Aorta (tissue), 5 donors: ENCODE measurements at places on chromosomes 3 and 15.

- DNase-seq = no peak
Observed at GRCh38 chr3:167671878-167672427, 18.2 kb upstream of the WDR49 start.

GRCh38 chr15:101057841-101058407 is 138.8 kb downstream of the LRRK1 start:
- DNase-seq = peak; percentile 26

GRCh38 chr3:83216919-83217594 is 1455.6 kb upstream of the GBE1 start:
- DNase-seq = no peak

DNA sequence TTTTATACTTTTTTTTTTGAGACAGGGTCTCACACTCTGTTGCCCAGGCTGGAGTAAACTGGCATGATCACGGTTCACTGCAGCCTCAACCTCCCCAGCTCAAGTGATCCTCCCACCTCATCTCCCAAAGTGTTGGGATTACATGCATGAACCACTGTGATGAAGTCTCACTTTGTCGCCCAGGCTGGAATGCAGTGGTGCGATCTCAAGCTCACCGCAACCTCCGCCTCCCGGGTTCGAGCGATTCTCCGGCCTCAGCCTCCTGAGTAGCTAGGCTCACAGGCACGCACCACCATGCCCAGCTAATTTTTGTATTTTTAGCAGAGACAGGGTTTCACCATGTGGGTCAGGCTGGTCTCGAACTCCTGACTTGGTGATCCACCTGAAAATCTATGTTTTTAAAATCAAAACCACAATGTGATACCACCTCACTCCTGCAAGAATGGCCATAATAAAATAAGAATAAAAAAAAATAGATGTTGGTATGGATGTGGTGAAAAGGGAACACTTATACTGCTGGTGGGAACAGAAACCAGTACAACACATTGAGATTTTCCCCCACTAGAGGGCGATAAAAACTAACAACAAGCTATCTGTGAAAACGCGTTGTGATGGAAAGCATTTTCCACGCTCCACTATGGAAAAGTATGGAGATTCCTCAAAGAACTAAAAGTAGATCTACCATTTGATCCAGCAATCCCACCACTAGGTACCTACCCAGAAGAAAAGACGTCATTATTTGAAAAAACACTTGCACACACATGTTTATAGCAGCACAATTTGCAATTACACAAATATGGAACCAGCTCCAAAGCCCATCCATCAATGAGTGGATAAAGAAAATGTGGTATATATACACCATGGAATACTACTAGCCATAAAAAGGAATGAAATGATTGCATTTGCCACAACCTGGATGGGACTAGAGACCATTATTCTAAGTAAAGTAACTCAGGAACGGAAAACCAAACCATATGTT is 26.8 kb upstream of the OCA2 start:
- DNase-seq = peak; percentile 25

DNA sequence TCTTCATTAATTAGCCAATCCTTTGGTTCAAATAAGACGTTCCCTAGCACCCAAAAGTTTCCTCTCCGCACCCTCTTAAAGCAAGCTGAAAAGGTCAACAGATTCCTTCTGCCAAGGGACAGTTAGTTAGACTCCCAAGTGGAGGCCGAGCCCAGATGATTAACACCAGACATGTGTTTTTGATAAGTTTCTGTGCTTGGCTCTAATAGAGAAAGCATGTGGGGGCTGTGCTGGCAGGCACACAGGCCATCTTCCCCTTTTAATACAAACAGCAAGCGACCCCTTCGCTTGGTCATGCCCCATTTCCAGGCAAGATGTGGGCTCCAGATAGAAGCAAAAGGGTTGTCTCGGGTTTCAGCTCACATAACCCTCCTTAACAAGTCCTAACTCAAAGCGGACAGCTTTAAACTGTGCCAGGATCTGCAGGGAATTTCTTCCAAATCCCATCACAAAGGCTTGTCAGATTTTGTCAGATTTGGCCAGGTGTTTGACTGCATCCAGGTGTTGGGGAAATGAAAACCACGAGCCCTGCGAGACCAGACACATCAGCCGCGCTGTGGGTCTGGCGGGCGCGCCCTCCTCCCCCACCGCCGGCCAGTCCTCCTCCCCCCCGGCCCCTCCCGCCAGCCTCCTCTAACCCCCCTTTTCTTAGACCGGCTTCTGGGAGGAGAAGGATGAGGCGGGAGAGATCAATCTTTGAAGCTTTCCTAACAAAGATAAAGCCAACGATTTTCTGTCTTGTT is 3.3 kb downstream of the HES1 start:
- DNase-seq = no peak

GRCh38 chr15:30985081-30985531 is 6.3 kb downstream of the MTMR10 start:
- peak; percentile 53 for DNase-seq

- DNase-seq = no peak
Observed at GRCh38 chr3:46612324-46612723, at the start of gene FAM240A. Gene FAM240A (plus strand): TSS chr3:46612525. CDS start chr3:46612684, 159 bp downstream.

- DNase-seq = no peak
Observed at GRCh38 chr15:63856711-63857460, 23.1 kb upstream of the HERC1 start.
